KG1 (cell line): ENCODE measurements at places on chromosomes 12 and 14.

GRCh38 chr12:10672231-10672868, 1.5 kb downstream of the STYK1 start:
- no peak for DNase-seq

DNA sequence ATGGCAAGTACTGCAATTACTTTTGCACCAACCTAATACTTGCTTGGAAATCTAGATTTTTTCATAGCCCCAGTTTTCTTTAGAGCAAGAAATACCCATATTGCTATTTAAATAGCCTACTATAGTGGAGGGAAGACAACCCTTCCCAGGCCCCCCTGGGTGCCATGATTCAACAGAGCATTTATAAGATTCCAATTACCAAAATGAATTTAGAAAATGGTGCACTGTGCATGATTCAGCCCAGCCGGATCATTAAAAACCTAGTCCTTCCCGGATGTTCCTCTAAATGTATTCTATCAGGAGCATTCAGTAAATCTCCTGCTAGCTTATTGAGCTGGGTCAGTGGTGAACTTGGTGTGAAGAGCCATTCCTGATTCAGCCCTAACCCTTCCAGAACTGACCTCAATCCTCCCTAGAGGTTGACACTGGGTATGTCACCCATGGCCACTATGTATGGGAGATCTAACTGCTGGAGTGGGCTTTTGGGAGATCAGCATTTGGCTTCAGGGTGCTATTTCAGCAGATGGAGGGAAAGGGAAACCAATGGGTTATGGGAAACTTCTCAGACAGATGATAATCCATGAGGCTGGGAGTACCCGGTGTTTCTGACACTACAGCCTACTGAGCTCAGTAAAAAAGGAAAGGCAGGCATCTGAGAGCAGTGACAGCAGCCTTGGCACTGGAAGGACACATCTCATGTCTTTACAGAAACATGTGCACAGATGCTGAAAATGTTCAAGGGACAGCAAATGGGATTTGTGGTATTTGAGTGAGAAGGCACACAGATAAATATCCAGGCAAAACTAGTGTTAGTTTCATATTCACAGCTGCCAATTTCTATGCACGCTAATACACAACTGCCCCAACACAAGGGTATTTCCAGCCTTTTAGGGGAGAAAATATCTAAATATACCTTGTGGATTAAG, 258.9 kb downstream of the DPF3 start:
- DNase-seq: no peak

- no peak for DNase-seq
These were observed 263.4 kb downstream of the SOX5 start for GRCh38 chr12:23686095-23686494.

DNA sequence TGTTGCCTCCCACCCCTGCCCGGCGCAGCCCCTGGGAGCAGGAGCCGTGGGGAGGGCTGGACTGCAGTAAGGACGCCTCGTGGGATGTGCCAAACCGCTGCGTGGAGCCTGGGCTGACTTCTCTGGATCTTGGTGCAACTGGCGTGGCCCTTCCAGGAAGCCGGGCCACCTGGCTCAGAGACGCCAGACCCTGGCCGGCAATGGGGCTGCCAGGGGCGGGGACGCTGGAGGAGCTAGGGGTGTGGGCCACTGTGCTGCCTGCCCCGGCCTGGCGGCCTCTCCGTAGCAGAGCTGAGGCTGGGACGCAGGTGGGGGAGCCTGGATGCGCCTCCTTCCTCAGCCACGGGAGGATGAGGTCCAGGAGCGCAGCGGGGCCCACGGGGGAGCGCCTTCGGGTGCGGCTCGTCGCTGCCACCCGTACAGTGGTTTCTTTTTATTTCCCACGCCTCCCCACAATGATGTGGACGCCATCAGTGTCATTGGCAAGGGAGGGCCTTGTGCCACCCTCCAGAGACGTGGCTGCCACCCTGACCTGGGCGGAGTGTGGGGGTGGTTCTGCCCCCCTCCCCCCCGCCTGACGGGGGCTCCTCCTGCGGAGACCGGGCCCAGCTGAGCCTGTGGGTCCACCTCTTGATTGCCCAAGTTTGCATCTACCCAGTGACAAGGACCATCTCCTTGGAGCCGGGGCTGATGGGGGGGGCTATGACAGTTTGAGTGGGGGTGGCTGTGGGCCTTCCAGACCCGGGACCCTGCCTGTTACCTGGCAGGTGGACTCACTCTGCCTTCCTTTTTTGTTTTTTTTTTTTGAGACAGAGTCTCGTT, 11.3 kb downstream of the DDX51 start:
- no peak for DNase-seq

- no peak for DNase-seq
These were observed 653.9 kb upstream of the TMEM132C start for GRCh38 chr12:127613056-127613455.

DNA sequence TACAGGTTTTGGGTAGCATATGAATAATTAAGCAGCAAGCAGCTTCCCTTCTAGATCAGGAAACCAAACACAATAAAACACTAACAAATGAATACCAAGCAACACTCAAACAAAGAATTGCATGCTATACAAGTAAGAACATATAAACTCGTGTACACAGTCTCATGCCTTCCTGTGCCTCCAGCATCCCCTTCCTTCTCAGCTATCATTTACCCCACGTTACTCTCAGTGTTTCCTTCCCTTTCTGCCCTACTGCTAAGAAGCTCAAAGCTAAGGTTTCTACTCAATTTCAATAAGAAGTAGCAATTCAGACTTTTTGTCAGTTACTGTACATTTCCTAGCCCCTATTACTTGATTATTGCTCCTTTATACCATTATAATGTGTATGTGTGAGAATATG, 81.0 kb downstream of the DUSP16 start:
- peak; percentile 3 for DNase-seq

DNA sequence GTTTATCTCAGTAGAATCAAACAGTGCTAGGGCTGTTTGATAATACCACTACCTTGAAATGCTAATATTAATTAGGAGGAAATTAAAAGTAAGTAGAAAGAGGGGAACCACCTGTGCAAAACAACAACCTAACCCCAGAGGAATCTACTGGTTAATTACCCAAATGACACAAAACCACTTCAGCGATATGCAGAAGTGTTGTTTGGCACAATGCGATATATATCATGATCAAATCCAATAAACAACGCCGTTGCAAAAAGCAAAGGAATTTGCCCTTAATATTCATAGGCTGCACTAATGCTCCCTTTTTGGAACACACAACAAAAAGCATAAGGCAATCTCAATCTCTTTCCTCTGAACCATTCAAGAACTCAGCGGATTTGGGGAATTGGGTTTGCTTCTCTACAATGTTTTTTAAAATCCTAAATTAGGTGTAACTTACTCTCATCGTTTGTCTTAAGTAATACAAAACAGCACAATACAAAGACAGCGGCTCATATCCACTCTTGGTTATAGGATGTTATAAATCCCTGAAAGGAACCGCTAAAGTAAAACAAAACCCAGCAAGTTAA, 1.5 kb downstream of the MAP4K5 start:
- no peak for DNase-seq

- no peak for DNase-seq
These were observed 11.9 kb upstream of the IFT81 start for GRCh38 chr12:110112335-110112660.

DNA sequence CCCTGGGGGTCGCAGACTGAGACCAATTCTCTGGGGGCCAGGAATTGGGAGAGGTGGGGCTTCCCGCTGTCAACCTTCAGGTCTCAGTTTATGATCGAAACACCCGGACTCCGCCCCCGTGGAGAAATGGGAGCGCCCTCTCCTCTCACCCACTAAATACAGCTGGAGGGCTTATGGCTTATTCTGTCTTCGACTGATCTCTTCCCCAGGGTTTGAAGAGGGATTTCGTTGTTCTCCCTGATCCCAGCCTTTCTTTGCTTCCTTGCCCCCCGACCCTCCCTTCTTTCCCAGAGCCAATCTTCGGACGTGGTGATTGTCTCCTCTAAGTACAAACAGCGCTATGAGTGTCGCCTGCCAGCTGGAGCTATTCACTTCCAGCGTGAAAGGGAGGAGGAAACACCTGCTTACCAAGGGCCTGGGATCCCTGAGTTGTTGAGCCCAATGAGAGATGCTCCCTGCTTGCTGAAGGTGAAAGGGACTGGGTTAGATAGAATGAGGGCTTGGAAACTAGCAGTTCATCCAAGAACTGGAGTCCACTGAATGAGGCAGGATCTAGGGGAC, 607 bp downstream of the OS9 start:
- DNase-seq: no peak

- no peak for DNase-seq
These were observed 102.7 kb upstream of the NAV3 start for GRCh38 chr12:77728018-77728417.

DNA sequence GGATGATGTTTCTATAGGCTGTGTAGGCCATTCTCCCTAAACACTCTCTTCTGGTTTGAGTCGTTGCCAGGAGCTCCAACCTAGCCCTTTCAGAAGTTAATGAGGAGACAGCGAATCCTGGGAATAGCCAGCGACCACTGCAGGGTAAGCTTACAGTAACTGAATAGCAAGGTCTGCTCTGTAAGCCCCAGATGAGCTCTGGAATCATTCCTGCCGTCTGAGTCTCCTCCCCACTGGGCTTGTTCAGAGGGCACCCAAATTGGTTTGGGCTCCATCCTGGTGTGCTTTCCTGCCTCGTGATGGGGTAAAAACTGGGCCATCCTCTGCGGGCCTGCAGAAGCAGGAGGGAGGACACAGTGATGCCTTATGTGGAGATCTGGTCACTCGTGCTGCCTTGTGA, 43.3 kb upstream of the EMP1 start:
- DNase-seq: no peak

- DNase-seq: no peak
These were observed 123.7 kb upstream of the MDM1 start for GRCh38 chr12:68455691-68456345.

GRCh38 chr12:123499332-123499731, 34.2 kb downstream of the RILPL1 start:
- no peak for DNase-seq

- no peak for DNase-seq
These were observed 38.7 kb downstream of the RASAL1 start for GRCh38 chr12:113096675-113097461.

DNA sequence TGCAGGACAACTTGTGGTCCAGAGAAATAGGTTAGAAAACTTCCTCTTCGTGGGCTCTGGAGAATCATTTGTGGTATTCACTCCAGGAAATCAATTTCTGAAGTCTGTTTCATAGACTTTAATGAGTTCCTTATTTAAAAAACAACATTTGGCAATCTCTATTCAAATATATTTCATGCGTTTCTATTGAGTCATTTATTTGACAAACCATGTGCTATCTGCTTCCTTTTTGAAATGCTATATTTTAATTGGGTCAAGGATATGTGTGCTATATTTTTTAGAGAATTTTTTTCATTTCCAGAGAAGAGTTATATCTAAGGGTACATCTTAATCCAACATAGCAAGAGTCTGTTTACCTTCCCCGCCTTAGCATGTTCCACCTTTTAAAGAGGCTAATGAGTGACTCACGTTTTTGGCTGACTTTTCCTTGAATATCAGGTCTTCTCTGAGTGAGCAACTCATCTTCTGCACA, 252.4 kb upstream of the EGLN3 start:
- DNase-seq: no peak

DNA sequence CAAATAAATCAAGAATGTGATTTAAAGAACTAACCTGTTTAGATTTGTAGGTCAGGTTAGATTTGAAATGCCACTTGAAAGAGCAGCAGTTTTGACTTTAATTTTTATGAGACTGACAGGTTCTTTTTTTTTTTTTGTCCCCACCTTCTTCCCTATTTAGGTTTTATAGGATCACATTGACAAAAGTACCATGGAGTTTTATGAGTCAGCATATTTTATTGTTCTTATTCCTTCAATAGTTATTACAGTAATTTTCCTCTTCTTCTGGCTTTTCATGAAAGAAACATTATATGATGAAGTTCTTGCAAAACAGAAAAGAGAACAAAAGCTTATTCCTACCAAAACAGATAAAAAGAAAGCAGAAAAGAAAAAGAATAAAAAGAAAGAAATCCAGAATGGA, 31.9 kb downstream of the KTN1 start:
- no peak for DNase-seq

- DNase-seq: no peak
These were observed 1.7 kb upstream of the EIF5 start for GRCh38 chr14:103332143-103332919.

- DNase-seq: no peak
These were observed 40.9 kb upstream of the ELK3 start for GRCh38 chr12:96153131-96153725.

DNA sequence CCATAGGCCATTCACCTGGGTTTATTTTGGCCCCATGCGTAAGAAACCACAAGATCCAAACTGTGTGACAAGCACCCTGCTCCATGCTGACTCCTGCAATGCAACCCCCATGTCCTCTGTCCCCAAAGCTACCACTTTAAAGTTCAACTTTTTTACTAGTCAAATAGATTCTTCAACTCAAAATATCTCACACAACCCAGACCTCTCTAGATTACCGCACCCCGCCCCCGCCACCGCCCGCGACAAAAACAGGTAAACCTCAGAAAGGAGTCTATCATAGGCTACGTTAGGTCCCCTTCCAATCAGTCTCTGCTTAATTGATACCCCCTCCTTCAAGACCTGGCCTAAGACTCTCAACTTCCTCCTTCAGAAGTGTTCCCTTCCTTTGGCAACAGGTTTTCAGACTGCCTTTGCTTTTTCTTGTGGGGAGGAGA, 2.2 kb downstream of the ZFP36L1 start:
- no peak for DNase-seq

DNA sequence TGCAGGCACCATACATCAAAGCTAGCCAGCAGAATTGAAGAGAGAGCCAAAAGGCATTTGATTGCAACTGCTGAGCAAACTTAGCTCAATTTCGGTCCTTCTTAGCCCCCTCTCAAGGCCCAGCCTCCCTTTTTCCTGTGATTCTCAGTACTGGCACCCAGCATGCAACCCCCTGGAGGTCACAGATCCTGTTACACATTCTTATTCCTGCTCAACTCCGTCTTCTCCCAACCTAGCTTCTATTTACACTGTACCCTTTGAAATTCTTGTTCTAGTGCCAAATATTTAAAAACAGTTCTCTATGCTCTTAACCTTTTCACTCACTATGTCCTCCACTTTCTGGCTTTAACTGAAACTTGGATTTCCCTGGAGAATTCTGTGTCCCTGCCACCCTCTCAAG, 131.3 kb upstream of the CPSF6 start:
- DNase-seq: no peak

- no peak for DNase-seq
These were observed 248.2 kb downstream of the SLC41A2 start for GRCh38 chr12:104709692-104710435.

GRCh38 chr12:124037331-124037730, 64.3 kb downstream of the ZNF664 start:
- no peak for DNase-seq
